ENCODE measurements at places on chromosomes 12 and 14. TPM values are rescaled to one million over a fixed set of nuclear protein-coding genes. Genes with fewer than 3 reads are reported as not detected.

PRKAB1 gene
- total RNA-seq = 13.6 TPM

DIP2B gene
- 32.3 TPM for total RNA-seq

KRT6A gene
- total RNA-seq = 40.3 TPM

GPRC5D gene
- not detected for total RNA-seq

OTUB2 gene
- 2.2 TPM for total RNA-seq

FAM186B gene
- total RNA-seq = 0.49 TPM

LRRC43 gene
- total RNA-seq = 0.65 TPM
